ENCODE measurements at places on chromosomes 4 and X. TPM values are rescaled to one million over a fixed set of nuclear protein-coding genes. Genes with fewer than 3 reads are reported as not detected.

VEGFC gene
- total RNA-seq: 8.8 TPM

SPANXA1 gene
- 4.7 TPM for total RNA-seq

PRDM8 gene
- 0.88 TPM for total RNA-seq

OTUD6A gene
- total RNA-seq: not detected

CYBB gene
- 0.31 TPM for total RNA-seq

DCHS2 gene
- 0.15 TPM for total RNA-seq

NXF2 gene
- total RNA-seq: not detected

PLXNB3 gene
- total RNA-seq: 39.4 TPM

PRRG1 gene
- 34.4 TPM for total RNA-seq

RAB9B gene
- total RNA-seq: not detected

CT45A5 gene
- not detected for total RNA-seq

ARX gene
- not detected for total RNA-seq

IGBP1 gene
- total RNA-seq: 71.9 TPM

DNA sequence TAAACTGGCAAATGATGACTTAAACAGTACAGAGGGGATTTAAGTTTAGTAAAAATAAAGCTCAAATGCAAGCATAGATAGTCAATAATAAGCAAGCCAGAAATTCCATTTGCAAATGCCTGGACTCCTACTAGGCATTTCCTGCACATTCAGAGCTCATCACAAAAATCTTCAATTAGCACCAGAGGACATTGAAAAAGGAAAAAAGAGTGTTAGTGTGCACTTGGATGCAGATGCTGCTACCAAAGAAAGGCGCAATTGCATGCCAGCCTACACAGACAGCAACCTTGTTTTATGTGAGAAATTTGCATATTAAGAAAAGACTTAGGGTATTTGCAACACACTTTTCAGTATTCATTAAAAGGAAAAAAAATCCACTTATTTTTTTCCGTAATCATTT, 282.1 kb downstream of the GRIA2 start:
- no peaks in the 10 kb centered on the region for H3K36me3 ChIP-seq
- H3K27me3 ChIP-seq: no peaks in the 10 kb centered on the region
- H3K27ac ChIP-seq: no peak overlapping the region
- DNase-seq: no peak
- no peaks in the 10 kb centered on the region for H3K4me1 ChIP-seq

DNA sequence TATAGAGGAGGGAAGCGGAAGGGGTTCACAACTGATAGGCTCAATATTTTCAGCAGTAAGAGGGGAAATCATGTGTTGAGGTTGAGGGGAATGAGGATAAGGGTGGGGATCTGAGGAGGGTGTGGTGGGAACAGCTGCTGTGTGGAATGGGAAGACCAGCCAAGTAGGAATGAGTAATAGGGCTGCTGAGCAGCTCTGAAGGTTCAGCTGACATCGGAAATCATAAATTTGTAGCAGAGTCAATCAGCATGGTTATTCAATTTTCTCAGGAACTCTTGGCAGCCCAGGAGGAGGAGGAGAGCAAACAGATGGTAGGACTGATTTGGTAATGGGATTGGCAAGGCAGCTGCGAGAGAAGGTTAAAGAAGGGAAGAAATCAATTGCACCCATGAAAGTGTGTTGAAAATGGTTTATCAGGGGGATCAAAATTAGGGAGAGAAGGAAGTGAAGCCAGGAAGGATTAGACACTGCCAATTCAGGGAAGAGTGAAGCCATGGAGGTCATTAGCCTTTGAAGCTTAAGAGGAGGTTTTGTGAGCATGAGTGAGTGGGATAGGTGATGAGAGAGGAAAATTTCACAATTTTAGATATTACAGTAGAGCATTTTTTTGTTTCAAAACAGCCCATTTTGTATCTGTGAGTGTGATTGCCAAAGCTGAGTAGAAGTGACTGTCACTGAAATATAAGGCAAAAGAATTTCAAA, 82.6 kb downstream of the PCDH7 start:
- no peaks in the 10 kb centered on the region for H3K4me1 ChIP-seq
- H3K27ac ChIP-seq: no peak overlapping the region
- no peak overlapping the region for H3K4me3 ChIP-seq
- H3K27me3 ChIP-seq: no peaks in the 10 kb centered on the region

- H3K4me1 ChIP-seq: no peaks in the 10 kb centered on the region
- no peak overlapping the region for H3K4me3 ChIP-seq
- H3K36me3 ChIP-seq: no peaks in the 10 kb centered on the region
- no peaks in the 10 kb centered on the region for H3K27me3 ChIP-seq
- DNase-seq: no peak
Observed at GRCh38 chr4:21467551-21467950, 481.0 kb downstream of the KCNIP4 start.

GRCh38 chrX:18031726-18032375, 170.8 kb upstream of the RAI2 start:
- no peaks in the 10 kb centered on the region for H3K4me1 ChIP-seq
- H3K4me3 ChIP-seq: no peak overlapping the region
- no peak for DNase-seq
- no peaks in the 10 kb centered on the region for H3K36me3 ChIP-seq
- no peaks in the 10 kb centered on the region for H3K27me3 ChIP-seq

- no peaks in the 10 kb centered on the region for H3K27me3 ChIP-seq
- DNase-seq: no peak
- H3K4me1 ChIP-seq: no peaks in the 10 kb centered on the region
Observed at GRCh38 chr4:150501009-150501727, 80.8 kb upstream of the MAB21L2 start.

DNA sequence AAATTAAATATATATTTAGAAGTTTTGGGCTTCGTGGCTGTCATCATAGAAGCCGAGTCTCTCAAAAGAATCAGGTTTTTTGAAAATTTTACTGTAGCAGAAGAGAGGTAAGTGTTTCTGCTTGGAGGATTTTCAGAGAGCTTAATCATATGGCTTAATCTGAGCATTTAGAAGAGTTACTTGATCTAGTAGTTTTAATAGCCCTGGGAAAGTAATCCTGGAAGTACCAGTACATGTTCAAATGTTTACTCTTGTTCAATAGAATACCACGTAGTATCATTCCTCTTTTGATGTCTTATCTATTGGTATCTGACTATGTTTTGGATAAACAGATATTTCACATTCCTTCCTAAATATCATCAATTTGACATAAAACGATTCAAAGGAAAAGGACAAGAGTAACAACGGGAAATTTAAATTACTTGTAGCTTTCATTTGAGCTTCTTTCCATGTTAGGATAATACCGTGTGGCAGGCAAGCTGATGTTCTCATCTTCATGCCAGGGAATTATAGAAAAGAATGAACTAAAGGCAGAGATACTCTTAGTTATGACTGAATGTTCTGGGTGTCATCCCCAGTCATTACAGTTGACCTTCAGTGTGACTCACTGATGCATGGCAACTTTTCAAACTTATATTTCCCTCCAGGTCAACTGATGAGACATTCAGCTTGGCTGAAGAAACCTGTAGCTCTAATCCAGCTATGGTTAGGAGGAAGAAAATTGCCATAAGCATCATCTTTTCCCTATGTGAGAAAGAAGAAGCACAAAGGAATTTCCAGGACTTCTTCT, 89.8 kb downstream of the FNIP2 start:
- no peaks in the 10 kb centered on the region for H3K4me1 ChIP-seq
- DNase-seq: no peak
- no peak overlapping the region for H3K4me3 ChIP-seq
- no peaks in the 10 kb centered on the region for H3K36me3 ChIP-seq
- H3K27me3 ChIP-seq: no peaks in the 10 kb centered on the region
- no peak overlapping the region for H3K27ac ChIP-seq

DNA sequence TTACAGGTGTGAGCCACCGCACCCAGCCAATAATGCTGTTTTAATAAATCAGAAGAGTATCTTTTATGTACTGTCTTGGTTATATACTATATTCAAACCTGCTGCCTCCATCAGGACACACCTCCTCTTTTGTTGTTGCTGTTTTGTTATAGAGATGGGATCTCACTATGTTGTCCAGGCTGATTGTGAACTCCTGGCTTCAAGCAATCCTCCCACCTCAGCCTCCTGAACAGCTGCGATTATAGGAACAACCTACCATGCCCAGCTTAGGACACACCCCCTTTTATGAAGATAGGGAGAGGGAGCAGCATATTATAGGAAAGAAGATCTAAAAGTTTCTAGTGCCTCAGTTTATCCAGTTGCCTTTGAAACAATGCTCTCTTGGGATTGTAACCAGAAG, 62.2 kb upstream of the RAB33B start:
- no peak for DNase-seq
- H3K36me3 ChIP-seq: peaks cover 10% of the 10 kb centered on the region
- no peak overlapping the region for H3K4me3 ChIP-seq
- H3K27ac ChIP-seq: no peak overlapping the region

DNA sequence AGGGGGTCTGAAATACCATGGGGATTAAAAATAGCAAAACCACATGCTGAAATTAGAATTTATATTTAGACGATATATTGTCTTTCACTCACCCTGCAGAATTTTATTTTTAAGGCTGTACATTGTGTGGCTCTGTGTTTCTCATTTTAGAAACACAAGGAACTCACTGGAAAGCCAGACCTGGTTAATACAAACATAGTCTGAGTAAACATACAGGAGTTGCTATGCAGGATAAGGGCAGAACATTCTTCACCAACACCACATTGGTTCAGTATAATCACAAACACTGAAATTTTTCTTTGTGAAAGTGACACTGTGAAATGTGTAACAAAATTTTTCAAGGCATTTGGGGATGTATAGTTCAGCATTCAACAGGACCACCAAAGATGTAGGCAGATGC, 115.5 kb downstream of the ARX start:
- no peak overlapping the region for H3K27ac ChIP-seq
- no peak overlapping the region for H3K4me3 ChIP-seq
- H3K36me3 ChIP-seq: no peaks in the 10 kb centered on the region
- no peaks in the 10 kb centered on the region for H3K4me1 ChIP-seq
- DNase-seq: no peak

DNA sequence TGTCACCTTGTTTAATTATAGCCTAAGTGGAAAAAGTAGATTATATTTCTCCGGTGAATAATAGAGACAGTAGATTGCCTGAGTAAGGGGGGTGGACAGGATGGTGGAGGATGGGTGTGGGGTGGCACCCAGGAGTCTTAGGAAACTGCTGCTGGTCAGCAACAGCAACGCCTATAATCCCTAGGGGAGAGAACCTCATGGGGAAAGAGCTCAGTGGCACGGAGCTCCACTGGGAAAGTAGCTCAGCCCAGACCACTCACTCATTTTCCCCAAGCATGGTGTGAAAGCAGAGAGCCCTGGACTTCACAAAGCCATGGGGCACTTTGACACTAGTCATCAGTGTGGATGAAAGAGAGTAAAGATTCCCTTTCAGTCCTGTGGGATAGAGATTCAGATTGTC, 31.1 kb downstream of the METTL14 start:
- DNase-seq: no peak
- no peaks in the 10 kb centered on the region for H3K4me1 ChIP-seq
- no peaks in the 10 kb centered on the region for H3K27me3 ChIP-seq
- no peak overlapping the region for H3K4me3 ChIP-seq
- H3K27ac ChIP-seq: no peak overlapping the region

GRCh38 chr4:4362991-4363697, 23.8 kb upstream of the NSG1 start:
- no peaks in the 10 kb centered on the region for H3K4me1 ChIP-seq
- H3K27ac ChIP-seq: no peak overlapping the region

DNA sequence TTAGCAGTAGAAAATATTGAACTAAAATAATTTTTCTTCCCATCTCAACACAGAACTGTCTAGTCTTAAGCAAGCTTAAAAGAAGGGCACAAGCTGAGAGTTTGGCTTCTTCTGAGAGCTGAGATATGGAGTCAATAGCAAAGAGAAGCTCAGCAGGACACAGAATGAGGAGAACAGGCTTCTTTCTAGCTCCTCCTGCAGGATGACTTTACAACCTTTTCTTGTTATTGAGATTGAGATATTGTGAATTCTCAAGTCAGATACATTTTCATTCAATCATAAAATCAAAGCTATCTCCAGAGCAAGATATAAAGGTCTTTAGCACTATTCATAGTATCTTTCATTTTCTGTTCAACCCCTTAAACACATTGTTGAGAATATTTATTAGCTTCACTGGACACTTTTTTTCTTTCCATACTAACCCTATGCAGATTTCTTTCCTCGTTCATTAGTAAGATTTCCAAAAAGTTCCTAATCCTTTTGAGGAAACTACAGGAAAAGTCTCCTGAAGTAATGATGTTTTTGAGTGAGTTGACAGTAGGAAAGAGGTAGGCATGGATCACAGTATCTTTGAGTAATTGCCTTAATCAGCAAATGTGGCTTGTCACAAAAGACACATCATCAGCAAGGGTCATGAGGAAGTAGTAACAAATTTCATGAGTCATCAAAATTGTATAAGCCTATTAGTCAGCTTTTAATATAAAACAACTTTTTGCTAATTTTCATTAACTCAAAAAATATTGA, 17.8 kb upstream of the CXCL3 start:
- H3K36me3 ChIP-seq: no peaks in the 10 kb centered on the region
- H3K27me3 ChIP-seq: no peaks in the 10 kb centered on the region
- H3K4me3 ChIP-seq: no peak overlapping the region
- H3K4me1 ChIP-seq: peaks cover 14% of the 10 kb centered on the region

GRCh38 chrX:9164086-9164485, 130.2 kb upstream of the FAM9B start:
- no peak for DNase-seq
- H3K4me3 ChIP-seq: no peak overlapping the region
- peaks cover 45% of the 10 kb centered on the region for H3K4me1 ChIP-seq
- H3K27ac ChIP-seq: no peak overlapping the region
- no peaks in the 10 kb centered on the region for H3K36me3 ChIP-seq

DNA sequence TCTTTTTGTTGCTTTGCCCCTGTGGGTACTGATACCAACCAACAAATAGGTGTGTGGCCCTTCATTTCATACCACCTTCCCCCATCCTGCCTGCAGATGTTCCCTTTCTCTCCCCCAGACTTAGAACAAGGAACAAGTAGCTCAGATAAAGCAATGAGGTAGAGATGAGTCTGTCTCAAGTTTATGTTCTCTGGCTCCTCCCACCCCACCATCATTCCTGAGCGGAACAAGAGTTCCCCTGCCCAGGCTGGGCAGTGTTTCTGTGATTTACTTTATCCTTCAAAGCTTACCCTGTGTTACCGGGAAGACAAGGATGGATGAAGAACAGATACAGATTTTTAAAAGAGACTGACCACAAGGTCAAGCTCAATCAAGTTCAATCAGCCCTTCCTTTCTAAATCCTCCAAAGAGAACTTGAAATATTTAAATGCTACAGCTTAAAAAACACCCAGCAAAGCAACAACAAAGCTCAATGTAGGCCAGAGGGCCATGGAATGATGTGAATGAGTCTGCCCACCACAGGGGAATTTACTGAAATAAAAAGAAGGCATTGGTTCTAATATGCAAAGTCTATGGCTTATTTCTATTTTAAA, 80.1 kb upstream of the UCP1 start:
- H3K4me1 ChIP-seq: no peaks in the 10 kb centered on the region
- DNase-seq: no peak
- H3K4me3 ChIP-seq: no peak overlapping the region
- no peaks in the 10 kb centered on the region for H3K27me3 ChIP-seq

GRCh38 chr4:146462251-146462650, 59.5 kb downstream of the SLC10A7 start:
- H3K27me3 ChIP-seq: no peaks in the 10 kb centered on the region
- H3K27ac ChIP-seq: no peak overlapping the region
- no peaks in the 10 kb centered on the region for H3K4me1 ChIP-seq
- DNase-seq: no peak
- H3K36me3 ChIP-seq: no peaks in the 10 kb centered on the region
- H3K4me3 ChIP-seq: no peak overlapping the region

GRCh38 chr4:26013629-26014028, 99.6 kb downstream of the SMIM20 start:
- H3K4me1 ChIP-seq: no peaks in the 10 kb centered on the region
- H3K4me3 ChIP-seq: no peak overlapping the region
- H3K27ac ChIP-seq: no peak overlapping the region
- no peak for DNase-seq

Measured in PC-9 (cell line).